Stimulated activated CD4-positive, alpha-beta T cell treated with anti-CD3 and anti-CD28 coated beads, Interleukin-1b, Interleukin-23, amount 100 ng/mL, for 1 hour (primary cell): ENCODE measurements at places on chromosomes 3 and 15.

DNA sequence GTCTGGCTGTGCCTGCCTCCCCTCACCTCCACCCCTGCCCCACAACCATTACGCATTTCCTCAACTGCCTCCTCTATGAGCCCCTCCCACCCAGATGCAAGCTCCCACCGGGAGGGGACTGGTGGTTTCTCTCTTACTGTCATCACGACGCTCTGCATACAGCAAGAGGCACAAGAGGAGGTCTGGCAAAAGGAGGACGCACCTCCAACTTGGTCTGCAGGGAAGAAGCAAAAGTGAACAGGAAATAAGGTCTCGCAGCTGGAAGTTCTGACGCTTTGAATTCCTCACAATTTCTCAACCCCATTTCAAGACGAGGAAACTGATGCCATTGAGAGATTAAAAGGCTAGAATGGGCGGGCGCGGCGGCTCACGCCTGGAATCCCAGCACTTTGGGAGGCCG is 42.3 kb upstream of the MUC4 start:
- DNase-seq: no peak

DNA sequence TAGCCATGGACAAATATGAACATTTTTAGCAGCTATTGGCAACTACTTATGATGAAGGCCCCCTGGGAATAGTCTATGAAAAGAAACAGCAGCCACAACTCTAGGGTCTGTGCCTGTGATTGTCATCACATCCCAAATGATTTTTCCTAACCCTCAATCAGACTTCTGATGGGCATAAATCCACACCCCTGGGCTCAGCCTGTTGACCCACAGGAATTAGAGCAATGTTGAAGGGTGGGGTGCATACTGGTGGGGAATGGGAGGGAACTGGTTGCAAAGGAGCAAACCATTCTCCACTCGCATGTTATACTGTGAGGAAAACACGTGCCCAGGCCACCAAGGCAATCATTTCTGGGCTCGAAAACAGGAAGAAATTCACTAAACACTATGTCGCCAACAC is 106.5 kb upstream of the CTNNB1 start:
- DNase-seq: no peak

DNA sequence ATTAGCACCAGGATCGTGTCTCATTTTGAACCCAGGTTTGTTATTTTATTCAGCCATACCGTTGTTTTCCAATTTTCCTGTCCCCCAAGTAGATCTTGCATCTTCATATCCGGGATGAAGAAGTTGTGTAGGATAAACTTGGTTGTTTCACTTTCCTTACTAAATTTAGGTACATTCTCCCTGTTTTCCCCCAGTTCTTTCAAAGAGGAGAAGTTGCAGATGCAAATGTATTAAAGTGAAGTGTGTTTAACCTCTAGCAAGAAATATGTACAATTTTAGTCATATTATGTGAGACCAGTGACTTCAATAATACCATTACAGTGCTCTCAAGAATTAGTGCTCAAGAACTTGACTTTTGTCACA is 1.3 kb downstream of the ATXN7 start:
- no peak for DNase-seq

GRCh38 chr3:168622795-168623194 is 527.1 kb upstream of the GOLIM4 start:
- no peak for DNase-seq

DNA sequence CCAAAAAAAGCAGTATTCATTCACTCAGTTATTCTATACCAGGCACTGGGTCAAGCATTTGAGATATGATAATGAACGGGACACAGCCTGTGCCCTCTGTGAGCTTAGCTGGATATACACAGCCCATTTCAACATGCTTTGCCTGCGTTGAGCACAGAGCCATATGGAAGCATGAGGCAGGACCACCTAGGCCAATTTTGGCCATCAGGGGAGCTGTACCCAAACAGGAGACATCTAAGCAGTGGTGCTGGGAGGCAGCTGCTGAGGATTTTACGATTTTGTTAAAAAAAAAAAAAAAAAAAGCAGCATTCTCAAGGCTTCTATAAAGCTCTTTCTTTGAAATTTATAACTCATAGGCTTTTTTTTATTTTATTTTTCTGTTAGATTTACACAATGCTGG is 87.2 kb upstream of the SLC2A2 start:
- DNase-seq: no peak

DNA sequence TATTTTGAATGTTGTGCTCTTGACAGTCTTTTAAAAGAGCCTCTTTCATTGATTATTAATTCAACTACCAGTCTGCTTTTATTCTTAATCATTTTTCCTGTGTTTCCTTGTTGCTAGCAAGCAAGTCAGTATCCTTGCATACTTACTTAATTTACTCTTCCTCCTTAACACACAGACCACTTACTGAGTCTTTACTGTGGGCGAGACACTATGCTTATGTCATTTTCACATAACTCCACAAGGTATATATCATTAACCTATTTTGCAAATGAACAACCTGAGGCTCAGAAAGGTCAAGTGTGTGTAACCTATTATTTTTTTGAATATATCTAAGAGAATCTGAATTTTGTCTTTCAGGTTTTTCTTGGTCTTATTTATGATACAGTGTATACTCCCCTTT is 130.9 kb downstream of the WDR76 start:
- DNase-seq: no peak

DNA sequence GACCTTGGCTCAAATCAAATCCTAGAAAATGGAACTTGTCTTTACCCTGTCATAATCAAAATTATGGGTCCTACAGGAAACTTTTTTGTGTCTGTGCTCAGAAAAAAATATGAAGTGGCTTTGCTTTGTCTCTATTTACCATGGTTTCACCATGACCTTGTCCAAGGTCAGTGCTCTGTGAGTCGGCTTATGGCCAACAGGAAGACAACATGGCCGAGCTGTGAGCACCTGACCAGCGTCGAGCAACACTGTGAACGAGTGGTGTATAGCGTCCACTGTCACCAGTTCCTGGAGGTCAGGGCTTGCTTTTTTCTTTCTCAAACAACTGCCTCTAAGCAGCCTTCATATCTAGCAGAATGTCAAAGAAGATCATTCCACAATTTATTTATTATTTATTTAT is 67.9 kb downstream of the MYO1E start:
- no peak for DNase-seq

DNA sequence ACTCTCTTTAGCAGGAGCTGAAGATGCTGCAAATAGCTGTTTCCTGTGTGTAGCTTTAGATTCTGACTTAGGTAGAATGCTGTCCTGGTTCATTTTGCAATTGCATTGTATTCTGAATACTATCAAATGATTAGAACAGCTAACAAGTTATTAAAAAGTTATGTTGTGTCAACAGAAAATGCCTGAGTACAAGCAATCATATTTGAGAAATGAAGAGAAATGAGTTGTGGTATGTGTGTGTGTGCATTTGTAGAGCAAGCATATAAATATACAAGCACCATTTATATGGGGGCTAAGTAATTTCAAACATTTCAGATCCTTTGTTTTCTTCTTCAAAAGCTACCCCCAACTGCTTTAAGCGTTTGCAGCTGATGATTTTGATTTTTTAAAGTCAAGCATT is 7.8 kb downstream of the ZIC1 start:
- no peak for DNase-seq

GRCh38 chr3:116354382-116354781 is 90.9 kb downstream of the LSAMP start:
- DNase-seq: no peak

DNA sequence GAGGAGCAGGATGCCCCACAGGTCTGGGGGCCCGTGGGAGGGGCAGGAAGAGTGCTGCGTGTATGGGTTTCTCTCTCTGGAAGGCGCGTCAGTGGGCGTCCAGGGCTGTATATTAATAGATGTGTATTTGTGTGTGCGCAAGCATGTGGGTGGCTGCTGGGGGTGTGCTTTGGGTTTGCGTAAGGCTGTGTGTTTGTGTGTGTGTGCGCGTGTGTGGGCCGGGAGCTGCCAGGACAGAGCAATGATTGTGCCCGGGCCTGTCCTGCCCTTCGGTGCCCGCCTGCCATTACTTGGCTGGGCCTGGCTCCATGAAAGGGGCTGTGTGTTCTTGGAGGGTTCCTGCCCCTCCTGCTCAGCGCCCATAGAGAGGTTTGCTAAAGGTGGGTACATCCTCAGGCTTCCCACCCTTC is 16.3 kb downstream of the CSPG4 start:
- no peak for DNase-seq

- no peak for DNase-seq
Observed at GRCh38 chr15:74316141-74316540, 51.3 kb downstream of the CYP11A1 start.

GRCh38 chr15:73809728-73810501 is 56.8 kb upstream of the INSYN1 start:
- DNase-seq: no peak

- DNase-seq: no peak
Observed at GRCh38 chr15:62558640-62559380, 393.7 kb upstream of the C2CD4B start.

GRCh38 chr15:67870868-67871408 is 31.1 kb upstream of the RNU6-1 start:
- DNase-seq: no peak

DNA sequence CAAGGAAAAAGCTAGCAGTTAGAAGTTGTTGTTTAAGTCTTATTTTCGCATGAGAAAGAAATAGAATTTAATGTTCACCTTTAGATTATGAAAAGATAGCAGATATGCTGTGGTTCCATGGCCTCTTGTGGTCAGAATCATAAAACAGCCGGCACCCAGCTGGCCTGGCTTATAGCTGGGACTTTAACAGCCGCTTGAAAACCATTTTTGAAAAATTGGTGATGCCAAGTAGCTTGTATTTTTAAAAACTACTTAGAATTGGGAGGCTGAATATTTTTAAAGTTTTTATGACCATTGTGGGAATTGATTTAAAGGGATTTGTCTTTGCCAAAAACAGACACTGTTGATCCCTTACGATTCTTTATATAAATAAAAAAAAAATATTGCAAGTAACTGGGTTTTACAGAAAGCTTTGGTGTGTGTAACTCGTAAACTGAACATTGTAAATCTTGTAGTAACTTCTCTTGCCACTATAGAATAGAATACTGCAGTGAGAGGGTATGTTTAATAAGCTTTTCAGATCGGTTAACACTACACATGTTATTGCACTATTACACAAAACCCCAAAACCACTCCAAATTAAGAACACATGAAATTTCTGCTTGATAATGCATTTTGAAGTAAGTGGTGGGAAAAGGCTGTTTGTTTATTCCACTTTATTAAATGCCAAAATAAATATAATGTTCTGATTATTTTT is 6.6 kb downstream of the ARRDC4 start:
- no peak for DNase-seq
